T-helper 1 cell (primary cell): ENCODE measurements at places on chromosomes 5 and 9.

GRCh38 chr9:75467142-75467541 is 378.8 kb downstream of the OSTF1 start:
- no peak for DNase-seq

GRCh38 chr9:85421641-85422040 is 320.1 kb downstream of the AGTPBP1 start:
- no peak for DNase-seq

- DNase-seq = no peak
These were observed 86.2 kb downstream of the PSAT1 start for GRCh38 chr9:78383130-78383529.

DNA sequence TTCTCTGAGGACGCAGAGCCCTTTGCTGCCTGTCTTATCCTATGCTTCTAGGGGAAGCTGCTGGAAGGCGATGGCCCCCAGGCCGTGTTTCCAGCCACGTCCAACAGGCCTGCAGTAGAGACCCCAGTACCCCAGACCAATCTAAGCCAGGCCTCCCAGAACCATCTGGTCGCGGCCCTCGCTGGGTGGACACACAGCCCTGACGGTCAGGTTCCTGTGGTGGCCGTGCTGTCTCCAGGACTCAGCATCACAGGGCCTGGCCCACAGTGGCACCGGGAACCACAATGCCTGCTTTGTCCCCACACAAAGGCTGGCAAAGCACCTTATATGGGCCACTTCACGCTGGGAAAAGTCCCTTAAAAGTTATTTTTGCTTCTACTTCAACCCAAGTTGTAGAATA is 44.5 kb downstream of the SEMA4D start:
- no peak for DNase-seq

DNA sequence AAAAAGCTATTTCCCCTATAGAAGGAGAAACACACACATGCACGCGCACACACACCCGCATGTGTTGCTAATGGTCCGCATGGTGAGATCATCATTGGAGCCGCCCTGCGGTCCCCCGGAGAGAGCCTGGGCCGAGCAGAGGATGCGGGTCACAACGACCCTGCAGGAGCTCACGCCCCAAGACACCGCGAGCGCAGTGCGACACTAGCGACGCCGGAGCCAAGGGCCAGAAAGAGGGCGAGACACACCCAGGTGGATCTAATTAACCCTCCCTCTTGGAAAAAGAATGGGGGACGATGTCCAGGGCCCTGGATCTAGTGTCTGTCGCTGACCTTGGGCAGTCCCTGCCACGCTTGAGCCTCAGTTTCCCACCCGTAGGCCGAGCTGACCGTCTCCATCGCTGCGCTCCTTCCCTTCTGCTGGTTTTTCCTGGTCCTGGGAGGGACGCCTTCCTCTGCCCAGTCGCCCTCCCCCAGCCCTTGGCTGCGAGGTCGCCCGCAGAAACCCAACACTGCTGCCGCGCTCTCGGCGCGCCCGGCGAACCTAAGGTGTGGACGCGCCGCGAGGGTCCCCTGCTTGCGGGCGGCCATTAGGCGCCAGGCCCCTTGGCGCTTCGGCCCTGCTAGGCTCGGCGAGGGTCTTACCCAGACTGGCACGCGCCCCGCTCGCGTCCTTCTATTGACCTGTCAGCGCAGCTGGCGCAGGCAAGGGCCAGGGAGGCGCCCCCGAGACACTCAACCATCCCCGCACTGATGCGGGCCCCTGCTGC is 47.5 kb upstream of the RNF20 start:
- no peak for DNase-seq

GRCh38 chr9:89362647-89363310 is 44.5 kb downstream of the SECISBP2 start:
- no peak for DNase-seq

DNA sequence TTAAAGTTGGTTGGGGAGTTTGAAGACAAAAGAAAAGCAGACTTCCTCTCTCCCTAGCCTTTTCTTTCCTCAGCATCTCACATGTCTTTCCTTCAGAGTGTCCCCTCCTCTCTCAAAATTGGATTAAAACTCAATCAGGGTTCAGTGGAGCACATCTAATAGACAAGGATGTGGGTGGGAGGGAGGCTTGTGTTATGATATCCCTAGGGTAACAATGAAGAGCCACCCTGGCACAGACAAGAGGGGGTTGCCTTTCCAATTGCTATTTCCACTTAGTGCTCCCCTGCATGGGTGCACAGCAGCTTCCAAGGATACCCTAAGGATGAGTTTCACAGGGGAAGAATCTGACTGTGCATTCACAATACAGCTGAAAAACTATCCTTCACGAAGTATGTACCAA is 585.2 kb upstream of the C9orf72 start:
- DNase-seq = no peak

- DNase-seq = no peak
These were observed 8.6 kb downstream of the GCNT4 start for GRCh38 chr5:75043633-75044264.

DNA sequence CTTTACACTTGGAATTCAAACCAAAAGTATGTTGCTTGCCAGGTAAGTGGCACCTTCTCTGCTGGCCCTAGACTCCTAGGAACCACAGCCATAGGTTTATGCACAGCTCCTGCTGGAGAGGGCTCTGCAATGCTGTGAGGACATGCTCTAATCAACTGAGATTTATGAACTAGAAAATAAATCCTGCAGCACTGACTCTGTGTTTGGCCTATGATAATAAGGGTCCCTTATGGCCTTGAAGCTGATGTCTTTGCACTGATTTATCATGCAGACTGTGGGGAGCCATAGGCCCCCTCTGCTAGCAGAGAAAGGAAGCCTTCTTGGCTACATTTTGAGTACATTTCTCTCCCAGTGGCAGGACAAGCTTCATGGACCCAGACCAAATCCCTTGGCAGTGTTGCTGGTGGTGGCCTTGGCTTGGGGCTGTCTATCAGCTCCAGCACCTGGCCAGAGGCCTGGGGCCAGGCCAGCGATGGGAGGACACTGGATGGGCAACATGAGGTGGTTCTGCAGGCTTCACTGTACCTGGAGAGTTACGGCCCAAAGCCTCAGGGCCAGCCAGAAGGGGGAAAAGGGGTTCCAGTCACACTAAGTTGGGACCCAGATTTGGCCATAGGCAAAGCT is 178.0 kb downstream of the SEMA6A start:
- no peak for DNase-seq

- no peak for DNase-seq
These were observed 5.6 kb upstream of the AMBP start for GRCh38 chr9:114083666-114084065.

- no peak for DNase-seq
These were observed 18.2 kb upstream of the TYRP1 start for GRCh38 chr9:12674961-12675360.

GRCh38 chr9:129309906-129310305 is 131.8 kb upstream of the IER5L start:
- DNase-seq = no peak

GRCh38 chr5:122126177-122126755 is 3.1 kb upstream of the ZNF474 start:
- no peak for DNase-seq

DNA sequence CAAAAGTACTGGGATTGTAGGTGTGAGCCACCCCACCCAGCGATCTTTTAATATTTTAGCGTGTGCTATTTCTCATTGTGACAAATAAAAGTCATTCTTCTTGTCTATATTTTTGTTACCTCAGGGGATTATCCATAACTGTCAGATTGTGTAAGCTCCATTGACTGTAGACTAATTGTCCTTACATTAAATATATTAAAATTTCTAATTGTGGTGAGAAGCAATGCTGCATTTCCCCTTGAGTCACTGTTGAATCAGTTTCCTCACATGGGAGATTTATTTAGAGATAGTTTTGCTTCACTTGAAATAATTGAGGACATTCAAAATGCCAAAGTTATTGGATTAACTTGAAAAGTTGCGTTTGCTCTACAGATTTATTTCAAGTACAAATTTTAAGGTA is 782.4 kb upstream of the WWC1 start:
- no peak for DNase-seq
